ENCODE measurements at places on chromosomes 7 and 10.

GRCh38 chr10:77116904-77117303 is 520.7 kb downstream of the KCNMA1 start:
- no peak for DNase-seq

- DNase-seq: no peak
These were observed 353.5 kb upstream of the HPS1 start for GRCh38 chr10:98800263-98800662.

GRCh38 chr7:77985232-77985973 is 186.8 kb downstream of the PHTF2 start:
- DNase-seq: no peak

DNA sequence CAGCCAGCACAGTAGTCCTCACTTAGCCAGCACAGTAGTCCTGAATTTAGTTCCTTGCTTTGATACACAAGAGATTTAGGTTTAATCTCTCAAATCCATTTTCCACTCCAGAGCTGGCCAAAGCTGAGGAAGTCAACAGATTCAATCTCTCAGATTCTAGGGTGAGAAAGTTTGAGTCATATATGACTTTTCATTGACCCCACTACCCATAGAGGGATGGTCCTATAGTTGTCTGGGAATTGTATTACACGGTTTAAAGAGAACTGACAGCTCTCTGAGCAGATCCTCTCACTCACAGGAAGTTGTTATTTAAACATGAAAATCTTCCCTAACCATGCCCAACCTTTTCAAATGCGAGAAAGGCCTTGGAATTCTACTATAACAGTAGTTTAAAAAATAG is 641.8 kb upstream of the SEMA3D start:
- DNase-seq: no peak

DNA sequence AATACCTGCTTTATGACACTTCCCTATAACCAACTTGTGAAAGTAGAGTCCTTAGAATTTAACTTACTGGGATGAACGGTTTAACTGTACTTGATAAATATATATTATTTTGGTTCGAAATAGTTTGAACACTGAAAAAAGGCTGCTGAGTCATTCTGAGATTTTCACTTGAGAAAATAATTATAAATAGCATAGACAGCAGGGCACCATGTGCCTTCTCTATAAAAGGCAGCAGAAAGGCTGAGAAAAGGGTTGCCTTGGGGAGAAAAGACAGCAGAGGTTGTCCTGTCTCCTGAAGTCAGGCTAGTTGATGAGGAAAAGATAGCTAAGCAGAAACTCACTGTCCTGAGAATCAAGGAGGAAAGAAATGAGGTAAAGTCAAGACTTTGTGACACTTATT is 92.4 kb downstream of the CTTNBP2 start:
- DNase-seq: no peak

GRCh38 chr10:3750006-3750816 is 34.8 kb downstream of the KLF6 start:
- no peak for DNase-seq

GRCh38 chr7:24936121-24936824 is 43.7 kb downstream of the OSBPL3 start:
- DNase-seq: no peak

- no peak for DNase-seq
These were observed 7.2 kb downstream of the TNPO3 start for GRCh38 chr7:129047761-129048160.

- no peak for DNase-seq
These were observed 33.9 kb upstream of the SEMA3A start for GRCh38 chr7:84228526-84228925.

DNA sequence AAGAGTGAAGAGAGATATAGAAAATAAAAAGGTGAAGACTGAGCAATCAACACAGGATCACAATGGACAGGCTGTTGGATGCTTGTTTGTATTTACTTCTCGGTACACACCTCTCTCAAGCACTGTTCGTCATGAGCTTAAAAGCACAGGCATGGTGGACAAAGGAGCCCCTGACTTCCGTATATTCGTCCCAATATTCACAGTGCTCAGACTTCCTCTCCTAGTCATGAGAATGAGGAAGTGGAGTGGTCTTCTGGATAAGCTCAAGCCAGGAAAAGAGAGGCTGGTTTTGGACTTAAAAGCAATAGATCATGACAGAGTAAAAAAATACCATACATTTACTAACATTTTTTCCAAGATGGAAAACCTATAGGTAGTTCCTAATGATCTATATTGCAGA is 172.5 kb downstream of the SORCS1 start:
- no peak for DNase-seq

GRCh38 chr7:36659172-36659516 is 65.2 kb downstream of the AOAH start:
- DNase-seq: no peak

GRCh38 chr7:67422601-67423000 is 426.0 kb downstream of the TYW1 start:
- no peak for DNase-seq

DNA sequence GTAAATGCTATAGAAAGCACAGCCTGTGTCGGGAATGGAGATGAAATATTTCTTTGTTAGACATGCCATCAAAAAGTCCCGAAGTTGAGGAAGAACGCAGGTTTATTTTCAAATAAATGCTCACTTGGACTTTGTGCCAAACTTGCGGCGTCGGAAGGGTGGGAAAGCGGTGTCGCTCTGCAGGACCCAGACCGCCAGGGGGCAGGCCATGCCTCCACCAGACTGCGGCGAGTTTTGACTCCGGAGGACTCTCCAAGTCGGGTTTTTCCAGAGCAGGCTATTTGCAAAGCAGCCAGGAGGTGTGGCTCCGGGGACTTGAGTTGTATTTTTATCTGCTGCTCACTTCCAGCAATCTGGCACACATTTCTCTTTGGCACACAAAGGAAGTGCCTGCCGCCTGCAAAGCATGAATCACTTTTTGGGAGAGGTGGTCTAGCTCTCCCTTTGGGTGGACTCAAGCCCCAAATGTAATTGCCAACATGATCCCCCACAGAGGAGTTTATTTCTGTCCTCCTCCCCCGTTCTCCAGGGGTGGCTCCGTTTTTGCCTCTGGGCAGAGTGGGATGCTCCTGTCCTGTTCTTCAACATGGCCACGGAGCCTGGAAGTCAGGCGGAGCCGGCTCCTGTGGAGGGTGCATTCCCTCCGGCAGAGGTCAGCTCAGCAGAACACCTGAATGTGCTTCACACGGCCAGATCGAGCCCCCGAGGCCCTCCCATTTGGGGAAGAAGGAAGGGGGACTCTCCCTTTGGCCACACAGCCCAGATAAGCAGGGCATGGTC is 82.3 kb upstream of the GPR26 start:
- DNase-seq: peak; percentile 89

DNA sequence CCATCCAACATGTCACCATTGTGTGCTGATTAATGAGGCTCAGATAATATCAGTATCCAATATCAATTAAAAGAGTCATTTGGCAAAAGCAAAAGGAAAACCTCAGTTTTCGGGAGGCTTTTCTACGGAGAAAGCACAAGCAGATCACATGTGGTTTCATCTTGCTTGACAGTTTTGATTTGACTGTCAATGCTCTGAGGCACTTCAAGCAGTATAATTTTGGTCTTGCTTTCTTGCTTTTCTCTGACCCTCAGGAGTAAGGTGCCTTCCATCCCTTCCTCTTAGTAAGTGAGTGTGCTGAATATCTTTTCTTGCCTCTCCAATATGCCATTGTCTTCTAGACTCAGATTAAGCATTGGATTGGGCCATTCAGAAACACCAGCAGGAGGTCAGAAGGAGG is 115.5 kb upstream of the CALCR start:
- no peak for DNase-seq

DNA sequence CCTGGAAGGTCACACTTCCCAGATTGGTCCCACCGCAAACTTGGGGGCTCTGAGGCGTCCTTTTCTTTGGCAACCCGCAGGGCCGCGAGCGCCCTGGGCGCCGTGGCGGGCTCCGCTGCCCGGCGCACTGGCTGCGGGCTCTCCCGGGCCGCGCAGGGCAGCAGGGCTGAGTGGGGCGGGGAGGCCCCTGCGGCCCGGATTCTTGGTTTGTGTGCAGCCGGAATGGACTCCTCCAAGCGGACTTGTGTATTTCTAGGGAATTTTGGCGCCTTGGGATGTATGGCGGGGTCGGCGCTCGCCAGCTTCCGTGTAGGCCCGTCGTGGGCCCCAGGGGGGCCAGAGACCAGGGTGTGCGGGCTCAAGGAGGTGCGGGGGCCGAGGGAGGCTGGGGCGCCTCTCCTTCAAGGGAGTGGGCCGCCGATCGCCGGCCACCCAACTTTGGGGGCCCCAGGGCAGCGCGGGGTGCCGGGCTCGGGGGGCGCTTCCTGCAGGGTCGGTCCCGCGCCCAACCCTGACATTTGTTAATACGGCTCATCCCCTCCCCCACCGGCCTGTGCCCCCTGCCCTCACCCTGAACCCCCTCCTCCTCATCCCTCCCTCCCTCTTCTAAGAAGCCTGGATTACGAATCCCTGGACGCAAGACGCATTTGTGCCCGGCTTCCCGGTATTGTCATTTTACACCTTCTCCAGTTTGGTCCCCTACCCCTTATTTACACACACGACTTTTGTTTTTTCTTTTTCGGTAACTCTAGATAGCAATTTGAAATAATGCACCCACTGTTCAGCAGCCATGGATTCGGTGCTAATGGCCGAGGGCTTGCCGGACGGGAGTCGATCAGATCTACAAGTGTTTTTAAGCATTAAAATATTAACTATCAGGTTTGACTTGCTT is 2.5 kb downstream of the TCF7L2 start:
- DNase-seq: peak; percentile 67

- no peak for DNase-seq
These were observed 451.4 kb downstream of the SUGCT start for GRCh38 chr7:40586197-40586596.

GRCh38 chr7:104179178-104179577 is 28.6 kb downstream of the ORC5 start:
- DNase-seq: no peak

GRCh38 chr10:29970576-29970975 is 88.8 kb downstream of the JCAD start:
- no peak for DNase-seq

GRCh38 chr7:28483908-28484605 is 71.7 kb downstream of the CREB5 start:
- DNase-seq: no peak

DNA sequence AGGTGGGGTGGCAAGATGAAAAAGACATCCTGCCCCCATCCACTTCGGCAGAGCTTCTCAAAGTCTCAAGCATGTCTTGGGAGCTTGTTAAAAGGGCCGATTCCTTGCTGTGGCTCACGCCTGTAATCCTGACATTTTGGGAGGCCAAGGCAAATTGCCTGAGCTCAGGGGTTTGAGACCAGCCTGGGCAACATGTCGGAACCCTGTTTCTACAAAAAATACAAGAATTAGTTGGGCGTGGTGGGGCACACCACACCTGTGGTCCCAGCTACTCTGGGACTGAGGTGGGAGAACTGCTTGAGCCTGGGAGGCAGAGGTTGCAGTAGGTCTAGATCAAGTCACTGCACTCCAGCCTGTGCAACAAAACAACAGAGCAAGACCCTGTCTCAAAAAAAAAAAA is 14.5 kb downstream of the TRIM8 start:
- peak; percentile 28 for DNase-seq

- no peak for DNase-seq
These were observed 14.8 kb downstream of the WDR86 start for GRCh38 chr7:151395036-151395367.

GRCh38 chr7:43004082-43004481 is 71.9 kb downstream of the MRPL32 start:
- no peak for DNase-seq

DNA sequence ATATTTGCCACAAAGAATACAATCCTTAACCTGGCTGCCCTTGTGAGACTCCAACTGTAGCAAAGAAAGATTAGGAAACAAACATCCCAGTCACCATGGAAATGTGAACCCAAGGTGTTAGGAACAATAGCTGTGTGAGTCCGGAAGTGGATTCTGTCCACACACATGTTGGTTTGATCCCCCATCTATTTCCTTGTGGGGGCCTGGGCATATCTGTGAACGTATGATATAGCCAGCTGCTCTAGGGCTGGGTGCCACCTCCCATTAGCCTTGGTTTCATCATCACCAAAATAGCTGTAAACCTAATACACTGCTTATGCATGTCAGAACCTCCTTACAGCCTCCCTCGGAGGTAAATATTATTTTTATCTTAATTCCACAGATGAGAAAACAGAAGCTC is 26.4 kb downstream of the GRK5 start:
- no peak for DNase-seq

- DNase-seq: peak; percentile 93
These were observed 80.5 kb downstream of the C10orf105 start for GRCh38 chr10:71638822-71639719.

GRCh38 chr10:97623277-97623676 is 10.0 kb downstream of the MORN4 start:
- DNase-seq: no peak

Data from mucosa of descending colon (tissue), 3 donors.